ENCODE measurements at places on chromosomes 16 and 17.

GRCh38 chr17:29080965-29081364 lies 38.0 kb downstream of the PIPOX start:
- no peak for DNase-seq

DNA sequence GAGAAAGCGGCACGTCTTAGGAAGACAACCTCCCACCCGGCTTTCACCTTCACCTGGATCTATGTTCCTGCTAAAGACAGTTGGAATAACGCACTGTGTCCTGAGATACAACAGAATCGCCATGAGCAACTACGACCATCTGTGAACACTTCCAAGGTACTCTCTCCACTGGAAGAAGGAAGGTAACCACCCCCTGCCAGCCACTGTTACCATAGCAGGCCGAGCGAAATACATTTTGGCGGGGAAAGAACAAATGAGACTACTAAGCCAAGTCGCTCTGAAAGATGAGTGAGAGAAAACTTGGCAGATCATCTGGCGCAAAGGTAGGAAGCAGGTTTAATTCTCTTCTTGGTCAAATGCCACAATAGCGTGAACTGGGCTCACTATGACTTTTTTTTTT lies 9.8 kb downstream of the CRK start:
- no peak for DNase-seq

DNA sequence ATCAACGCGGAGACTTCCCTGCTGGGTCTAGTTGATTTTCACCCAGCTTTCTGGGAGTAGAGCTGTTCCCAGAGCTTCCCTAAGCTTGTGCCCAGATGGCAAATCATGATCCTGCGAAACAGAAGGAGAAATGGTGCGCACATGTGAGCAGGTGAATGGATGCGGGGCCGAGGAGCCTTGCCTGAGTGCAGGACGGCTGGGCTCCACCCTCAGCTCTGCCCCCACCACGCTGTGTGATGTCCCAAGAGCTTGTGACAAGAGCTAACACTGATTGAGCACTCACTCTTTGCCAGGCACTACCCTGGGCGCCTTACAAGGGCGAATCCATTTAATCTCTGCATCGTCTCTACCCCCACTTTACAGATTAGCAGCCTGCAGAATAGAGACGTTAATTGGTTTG lies 162.7 kb upstream of the RPL38 start:
- no peak for DNase-seq

- no peak for DNase-seq
Measured at GRCh38 chr16:20707461-20707860, 10.0 kb upstream of the ACSM1 start.

Data from stimulated activated CD8-positive, alpha-beta memory T cell treated with anti-CD3 and anti-CD28 coated beads, Interleukin-12 subunit alpha, Interleukin-12 subunit beta, amount 100 ng/mL, for 4 hours (primary cell).